ENCODE measurements at places on chromosomes 12 and 14. TPM values are rescaled to one million over a fixed set of nuclear protein-coding genes. Genes with fewer than 3 reads are reported as not detected.
A peak's percentile ranks its signal among the peaks of the same experiment; 100 is the strongest.

RND1 gene
- total RNA-seq: 5.7 TPM

KIF26A gene
- total RNA-seq: 0.26 TPM

SERPINA12 gene
- total RNA-seq: not detected

MTHFD1 gene
- 249 TPM for total RNA-seq

RD3L gene
- not detected for total RNA-seq

ZNF385A gene
- total RNA-seq: 1.2 TPM

DHH gene
- total RNA-seq: 0.07 TPM

KICS2 gene
- 17.1 TPM for total RNA-seq

DNA sequence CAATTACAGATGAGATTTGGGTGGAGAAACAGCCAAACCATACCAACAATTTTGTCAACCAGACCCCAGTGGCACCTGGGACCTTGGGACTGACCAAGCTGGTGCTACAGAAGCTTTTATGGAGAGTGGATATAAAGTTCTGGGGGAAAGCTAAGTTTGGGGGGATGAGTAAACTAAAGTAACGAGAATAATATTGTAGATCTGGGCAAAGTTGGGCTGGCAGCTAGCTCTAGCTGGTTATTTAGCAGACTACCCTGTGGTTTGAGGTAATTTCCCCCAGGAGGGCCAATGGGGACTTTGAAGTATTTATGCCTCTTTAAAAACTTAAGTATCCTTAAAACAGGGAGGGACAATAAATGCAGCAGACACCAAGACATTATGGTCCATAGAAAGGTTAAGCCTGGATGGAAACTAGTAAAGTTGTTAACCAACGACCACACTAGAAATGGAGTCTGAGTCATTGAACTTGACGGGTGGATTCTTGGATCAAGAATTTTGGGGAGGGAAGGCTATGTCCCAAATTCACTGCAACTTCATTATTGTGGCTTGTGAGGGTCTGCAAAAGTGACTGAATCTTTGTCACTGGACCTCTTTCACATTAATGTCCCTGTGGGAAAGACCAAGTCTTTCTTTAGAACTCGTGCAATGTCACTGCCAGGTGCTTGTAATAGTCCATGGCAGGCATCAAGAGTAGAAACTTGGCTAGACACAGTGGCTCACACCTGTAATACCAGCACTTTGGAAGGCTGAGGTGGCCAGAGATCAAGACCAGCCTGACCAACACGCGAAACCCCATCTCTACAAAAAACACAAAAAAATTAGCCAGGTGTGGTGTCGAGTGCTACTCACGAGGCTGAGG, 48.5 kb upstream of the OR5AU1 start:
- DNase-seq: no peak

DNA sequence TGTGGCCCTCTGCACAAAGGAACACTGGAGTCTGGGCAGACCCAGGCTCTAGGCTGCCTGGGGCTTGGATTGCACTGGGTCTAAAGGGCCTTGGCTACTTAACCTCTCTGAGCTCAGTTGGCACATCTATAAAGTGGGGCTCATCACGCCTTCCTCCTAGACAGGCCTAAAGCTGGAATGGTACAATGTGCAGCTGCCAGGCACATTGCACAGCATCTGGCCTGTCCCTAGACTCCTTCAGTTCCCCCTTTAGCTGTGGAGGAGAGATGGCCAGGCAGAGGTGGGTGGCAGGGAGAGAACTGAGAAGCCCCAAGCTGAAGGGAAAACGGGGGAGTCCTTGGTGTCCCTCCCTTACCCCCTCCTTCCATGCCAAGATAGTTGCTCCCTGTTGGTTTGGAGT, 10.8 kb downstream of the IRF2BPL start:
- DNase-seq: no peak

- DNase-seq: no peak
Measured at GRCh38 chr14:68495101-68496039, 297.5 kb downstream of the ZFP36L1 start.

- peak; percentile 83 for DNase-seq
Measured at GRCh38 chr12:38905480-38906351, at the start of gene CPNE8. Gene CPNE8, minus strand, starts transcription at chr12:38905591. Its CDS starts 57 bp downstream, at chr12:38905534.

DNA sequence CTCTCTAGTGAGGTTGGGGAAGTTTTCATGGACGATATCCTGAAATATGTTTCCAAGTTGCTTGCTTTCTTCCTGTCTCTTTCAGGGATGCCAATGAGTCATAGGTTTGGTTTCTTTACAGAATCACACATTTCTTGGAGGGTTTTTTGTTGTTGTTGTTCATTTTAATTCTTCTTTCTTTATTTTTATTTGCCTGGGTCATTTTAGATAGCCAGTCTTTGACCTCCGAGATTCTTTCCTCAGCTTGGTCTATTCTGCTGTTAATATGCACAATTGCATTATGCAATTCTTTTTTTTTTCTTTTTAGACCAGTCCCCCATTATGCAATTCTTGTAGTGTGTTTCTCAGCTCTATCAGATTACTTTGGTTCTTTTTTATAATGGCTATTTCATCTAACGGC, 338.9 kb downstream of the AEBP2 start:
- no peak for DNase-seq

DNA sequence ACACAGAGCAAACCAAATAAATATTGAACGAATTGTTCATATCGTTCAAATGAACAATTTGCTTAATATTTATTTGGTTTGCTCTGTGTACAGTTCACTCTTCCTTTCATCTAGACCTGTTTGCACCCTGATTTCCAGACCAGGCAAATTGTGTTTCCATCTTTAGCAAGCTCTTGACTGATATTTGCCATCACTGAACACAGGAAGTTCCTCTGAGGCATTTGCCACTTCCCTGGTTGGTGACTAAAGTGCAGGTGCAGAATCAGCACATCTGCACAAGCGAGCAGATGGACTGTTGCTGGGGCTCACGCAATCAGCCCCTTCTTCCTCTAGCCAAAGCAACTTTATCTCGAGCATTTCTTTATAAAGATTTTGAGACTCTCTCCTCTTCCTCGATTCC, 112.9 kb downstream of the DAAM1 start:
- peak; percentile 77 for DNase-seq

- DNase-seq: no peak
Measured at GRCh38 chr12:49825360-49825970, 2.7 kb downstream of the NCKAP5L start.

DNA sequence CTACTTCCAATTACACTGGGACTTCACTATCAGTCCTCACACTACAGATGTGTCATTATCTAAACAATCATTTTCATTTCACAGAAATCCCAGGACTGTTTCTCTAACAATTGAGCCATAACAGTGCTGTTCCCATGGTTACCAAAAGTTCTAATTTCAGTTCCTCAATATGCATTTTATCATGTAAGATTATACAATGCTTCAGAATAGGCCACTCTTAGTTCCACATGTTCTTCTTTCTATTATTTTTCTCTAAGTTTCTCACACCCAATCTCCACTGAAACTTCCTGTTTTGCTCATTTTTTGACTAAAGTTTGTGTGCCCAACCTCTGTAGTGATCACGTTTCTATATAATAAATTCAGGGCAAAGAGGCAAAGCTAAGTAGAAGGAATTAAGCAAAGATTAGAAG, 185.8 kb downstream of the DUSP6 start:
- no peak for DNase-seq

GRCh38 chr14:105355049-105355575, 40.6 kb downstream of the PACS2 start:
- DNase-seq: no peak

GRCh38 chr14:63991833-63992232, 139.0 kb downstream of the SYNE2 start:
- DNase-seq: peak; percentile 67

DNA sequence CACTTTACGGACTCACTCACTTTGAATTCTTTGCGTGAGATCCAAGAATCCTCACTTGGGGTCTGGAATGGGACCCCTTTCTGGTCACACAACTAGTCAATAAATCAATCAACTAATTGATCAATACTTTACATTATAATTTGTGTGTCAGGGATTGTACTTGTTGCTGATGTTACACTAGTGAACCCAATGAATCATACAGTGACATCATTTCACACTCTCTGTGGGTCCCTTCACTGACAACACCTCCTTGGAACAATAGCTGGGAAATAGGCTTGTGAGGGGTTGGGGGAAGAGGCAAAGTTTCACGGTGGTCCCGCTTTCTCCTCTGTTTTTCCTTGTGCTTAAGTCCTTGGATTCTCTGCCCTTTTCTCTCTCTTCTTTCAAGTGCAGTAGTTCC, 35.0 kb downstream of the TPH2 start:
- DNase-seq: no peak

Data from activated CD4-positive, alpha-beta T cell treated with anti-CD3 and anti-CD28 coated beads, Interleukin-2, amount 10 ng/mL, durations not matched to agents 24 days and 14 days (primary cell).